ENCODE measurements at places on chromosomes 5 and 9.

GRCh38 chr9:135890190-135891026, 16.9 kb downstream of the CAMSAP1 start:
- DNase-seq = no peak

GRCh38 chr5:150044329-150044681, 42.0 kb downstream of the CSF1R start:
- no peak for DNase-seq

DNA sequence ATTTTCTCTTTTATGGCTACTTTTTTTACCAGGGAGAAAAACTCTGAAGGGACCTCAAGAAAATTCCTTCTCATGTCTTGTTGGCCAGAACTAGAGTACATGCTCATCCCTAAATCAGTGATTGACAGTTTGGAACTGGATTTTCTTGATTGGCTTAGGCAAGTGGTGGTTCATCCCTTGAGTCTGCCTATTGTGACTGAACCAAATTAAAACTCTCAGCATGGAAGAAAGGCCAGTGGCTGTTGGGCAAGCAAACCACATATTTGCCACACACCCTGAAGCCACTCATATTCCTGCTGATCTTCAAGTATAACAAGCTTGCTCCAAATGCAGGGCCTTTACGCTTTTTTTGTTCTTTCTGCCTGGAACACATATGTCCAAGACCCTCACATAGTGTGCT, 7.2 kb upstream of the HOMER1 start:
- DNase-seq = no peak

DNA sequence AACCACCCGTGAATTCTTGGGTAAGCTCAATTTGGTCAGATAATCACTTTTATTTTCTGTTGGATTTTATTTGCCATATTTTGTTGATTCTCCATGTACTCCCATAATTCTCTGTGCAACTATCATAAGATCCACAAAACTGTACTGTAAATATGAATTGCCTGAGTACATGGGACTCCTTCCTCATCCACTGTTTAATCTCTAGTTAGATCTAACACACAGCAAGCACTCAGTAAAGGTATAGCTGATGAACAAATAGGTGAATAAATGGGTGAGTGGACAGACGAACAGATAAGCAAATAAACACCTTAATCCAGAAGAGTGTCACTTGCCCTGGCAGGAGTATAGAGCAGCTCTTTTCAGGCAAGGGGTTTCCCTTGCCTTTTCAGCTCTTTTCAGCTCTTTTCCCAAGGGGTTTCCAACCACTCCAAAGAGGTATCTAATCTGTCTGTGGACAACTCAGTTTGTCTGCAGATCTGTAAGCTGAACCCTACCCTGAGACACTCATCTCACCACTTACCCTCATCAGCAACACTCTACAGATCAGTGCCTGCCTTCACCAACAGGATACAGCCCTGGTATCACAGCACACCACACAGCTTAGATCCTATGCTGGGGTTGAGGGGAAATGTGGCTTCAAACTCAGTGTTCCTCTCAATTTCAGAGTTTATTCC, 51.2 kb downstream of the SIL1 start:
- no peak for DNase-seq

- no peak for DNase-seq
These were observed 11.4 kb upstream of the PTGDS start for GRCh38 chr9:136965771-136966484.

- no peak for DNase-seq
These were observed 24.9 kb downstream of the GSN start for GRCh38 chr9:121292801-121293241.

DNA sequence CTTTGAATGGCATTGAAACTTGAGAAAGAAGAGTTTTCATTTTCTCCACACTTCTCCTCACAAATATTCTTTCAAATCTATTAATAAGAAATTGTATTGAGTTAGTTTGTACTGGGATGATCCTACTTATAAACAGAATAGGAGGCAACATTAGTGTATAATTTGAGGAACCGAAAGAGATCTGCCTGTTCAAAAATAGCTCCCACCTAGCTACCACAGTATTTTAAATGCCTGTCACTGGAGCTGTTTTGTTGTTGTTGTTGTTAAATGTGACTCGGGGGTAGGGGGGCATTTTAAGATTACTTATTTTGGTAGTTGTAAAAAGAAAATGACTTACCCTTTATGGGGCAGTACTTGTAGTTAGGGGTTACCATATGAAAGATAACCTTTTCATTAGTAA, 20.1 kb upstream of the HAPLN1 start:
- DNase-seq = no peak

- DNase-seq = no peak
These were observed 52.9 kb downstream of the CAMK4 start for GRCh38 chr5:111277061-111277460.

GRCh38 chr5:61394078-61394704, 62.1 kb downstream of the ZSWIM6 start:
- DNase-seq = no peak

DNA sequence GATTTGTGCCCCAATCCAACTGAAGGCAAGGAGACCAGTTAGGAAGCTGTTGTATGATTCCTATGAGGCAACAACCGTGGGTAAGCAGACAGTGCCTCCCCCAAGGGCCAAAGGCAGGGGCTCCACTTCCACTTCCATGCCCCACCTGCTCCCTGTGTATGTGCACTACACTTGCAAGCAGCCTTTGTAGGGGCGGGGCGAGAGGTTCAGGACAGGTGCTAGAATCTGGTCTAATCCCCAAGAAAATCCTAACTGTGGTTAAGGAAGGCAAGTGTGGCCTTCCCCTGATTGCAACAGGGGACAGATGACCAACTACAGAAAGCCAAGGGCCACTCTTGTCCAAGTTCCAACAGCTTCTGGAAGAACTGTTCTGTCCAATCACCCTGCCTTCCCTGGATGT, 41.7 kb downstream of the B4GALT1 start:
- DNase-seq = no peak

DNA sequence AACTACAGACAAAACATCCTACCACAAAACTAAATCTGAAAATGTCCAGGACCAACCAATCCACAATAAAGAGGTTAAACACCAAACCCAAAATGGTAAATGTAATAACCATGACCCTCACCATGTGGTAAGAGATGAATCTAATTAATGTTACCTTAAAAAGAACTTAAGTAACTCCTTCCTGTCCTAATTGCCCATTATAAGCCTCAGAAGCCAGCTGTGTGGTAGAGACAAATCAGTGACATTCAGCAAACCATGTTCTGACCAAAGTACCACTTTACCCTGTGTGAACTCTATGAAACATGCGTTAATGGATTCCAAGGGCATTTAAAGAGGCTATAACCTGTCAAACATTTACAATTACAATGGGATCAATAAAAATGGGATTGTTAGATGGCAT, 25.0 kb downstream of the LPAR1 start:
- no peak for DNase-seq

DNA sequence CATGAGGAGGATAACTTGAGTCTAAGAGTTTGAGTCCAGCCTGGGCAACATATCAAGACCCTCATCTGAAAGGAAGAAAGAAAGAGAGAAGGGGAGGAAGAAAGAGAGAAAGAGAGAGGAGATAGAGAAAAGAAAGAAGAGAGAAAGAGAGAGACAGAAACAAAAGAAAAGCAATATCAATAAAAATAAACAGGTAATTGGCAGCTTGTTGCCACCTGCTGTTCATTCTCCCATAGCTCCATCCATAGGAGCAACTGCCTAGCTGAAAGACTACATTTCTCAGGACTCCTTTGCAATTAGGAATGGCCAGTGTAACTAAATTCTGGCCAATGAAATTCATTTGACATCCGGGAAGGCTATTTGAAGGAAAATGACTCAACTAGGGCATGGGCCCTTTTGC, 4.6 kb upstream of the TTC39B start:
- no peak for DNase-seq

- peak; percentile 33 for DNase-seq
These were observed 41.1 kb upstream of the NEK6 start for GRCh38 chr9:124216474-124217176.

GRCh38 chr5:131212471-131213021, 41.8 kb downstream of the LYRM7 start:
- no peak for DNase-seq

DNA sequence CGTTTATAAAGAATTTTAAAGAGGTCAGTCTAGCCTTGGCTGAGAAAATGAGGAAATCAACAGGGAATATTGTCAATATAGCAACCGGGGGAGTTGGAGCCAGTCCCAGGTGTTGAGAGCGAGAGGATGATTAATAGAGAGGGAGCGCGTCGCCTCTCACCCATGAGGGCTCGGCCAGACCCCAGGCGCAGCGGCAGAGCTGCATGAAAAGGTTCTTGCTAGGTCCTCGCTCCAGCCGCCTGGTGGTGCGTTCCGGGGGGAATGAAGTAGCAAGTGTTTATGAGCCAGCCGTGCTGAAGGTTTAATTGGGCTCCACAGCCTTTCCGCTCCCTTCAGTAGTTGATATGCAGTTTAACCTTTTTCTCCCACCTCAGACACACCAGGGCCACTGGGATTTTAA, 167.3 kb upstream of the IRX1 start:
- no peak for DNase-seq

- DNase-seq = no peak
These were observed 372.3 kb upstream of the CDH18 start for GRCh38 chr5:20360263-20360662.

GRCh38 chr9:8859416-8859815, 1059.8 kb upstream of the DMAC1 start:
- no peak for DNase-seq

- no peak for DNase-seq
These were observed 1.1 kb upstream of the MAN2A1 start for GRCh38 chr5:109688630-109688969.

DNA sequence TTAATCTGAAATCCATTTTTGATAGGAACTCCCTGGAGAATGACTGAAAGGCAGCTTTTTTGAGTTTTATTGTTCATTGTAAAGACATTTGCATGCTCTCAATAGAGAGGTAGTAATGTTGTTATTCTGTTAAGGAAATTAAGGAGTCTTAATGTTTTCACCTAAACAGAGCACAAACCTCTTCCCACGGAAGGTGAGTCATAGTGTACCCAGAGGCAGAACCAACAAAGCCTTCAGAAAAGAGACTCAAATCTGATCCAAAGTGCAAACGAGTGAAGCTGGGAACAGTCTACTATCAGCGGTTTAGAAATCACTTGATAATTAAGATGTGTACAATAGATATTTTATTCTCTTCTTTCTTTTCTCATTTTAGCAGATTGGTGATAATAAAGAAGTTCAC, 470.5 kb downstream of the PLK2 start:
- no peak for DNase-seq

GRCh38 chr9:99896119-99896518, 10.3 kb upstream of the STX17 start:
- no peak for DNase-seq

DNA sequence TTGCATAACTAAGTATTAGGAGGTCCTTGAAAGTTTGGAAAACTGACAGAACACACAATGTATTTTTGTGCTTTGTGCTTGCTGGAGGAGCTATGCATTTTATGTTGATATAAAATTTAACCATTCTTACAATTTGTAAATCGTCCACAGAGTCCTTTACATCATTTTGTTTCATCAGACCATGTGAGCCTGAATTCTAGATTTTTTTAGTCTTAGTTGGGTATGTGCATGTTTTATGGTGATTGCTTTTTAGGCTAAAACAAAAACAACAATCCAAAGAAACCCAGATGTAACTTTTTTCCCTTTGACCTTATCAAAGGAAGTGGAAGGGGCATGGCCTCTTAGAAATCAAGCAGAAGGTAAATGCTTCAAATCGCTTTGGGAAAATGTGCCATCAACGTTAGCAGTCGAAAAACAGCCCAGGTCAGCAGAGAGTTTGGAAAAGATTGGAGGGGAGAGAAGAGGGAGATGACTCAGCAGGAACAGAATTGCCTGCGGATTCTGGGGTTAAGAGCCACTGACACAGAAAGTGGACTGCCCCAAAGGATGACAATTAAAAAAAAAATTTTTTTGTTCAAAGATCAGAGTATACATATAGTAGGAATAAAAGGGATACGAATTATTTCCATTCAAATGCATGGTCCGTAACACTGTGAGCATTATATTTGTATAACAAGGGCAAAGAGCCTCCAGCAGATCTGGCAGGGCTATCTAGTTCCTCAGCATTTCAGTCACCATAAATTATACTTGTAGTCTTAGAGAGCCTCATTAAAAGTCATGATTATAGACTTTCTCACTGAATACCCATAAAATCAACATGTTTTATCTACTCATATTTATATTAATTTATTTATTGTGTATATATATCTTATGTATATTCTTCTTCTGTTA, 253.5 kb upstream of the HAPLN1 start:
- DNase-seq = no peak

DNA sequence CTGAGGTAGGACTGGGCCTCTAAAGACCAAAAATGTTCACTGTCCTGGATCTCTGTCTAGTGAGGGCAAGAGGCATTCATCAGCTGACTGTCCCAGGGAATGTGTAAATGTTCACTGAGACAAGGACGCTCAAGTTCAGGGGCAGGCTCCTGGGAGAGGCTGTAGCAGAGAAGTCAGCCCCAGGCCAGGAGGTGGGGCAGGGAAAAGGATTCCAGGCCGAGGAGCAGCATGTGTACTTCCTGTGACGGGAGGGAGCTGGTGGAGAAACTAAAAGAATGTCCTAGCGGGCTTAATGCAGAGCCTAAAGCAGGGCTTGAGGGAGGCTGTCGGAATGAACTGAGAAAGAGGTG, 205.8 kb downstream of the GABBR2 start:
- DNase-seq = no peak

GRCh38 chr5:16693879-16694278, 77.1 kb upstream of the RETREG1 start:
- no peak for DNase-seq

DNA sequence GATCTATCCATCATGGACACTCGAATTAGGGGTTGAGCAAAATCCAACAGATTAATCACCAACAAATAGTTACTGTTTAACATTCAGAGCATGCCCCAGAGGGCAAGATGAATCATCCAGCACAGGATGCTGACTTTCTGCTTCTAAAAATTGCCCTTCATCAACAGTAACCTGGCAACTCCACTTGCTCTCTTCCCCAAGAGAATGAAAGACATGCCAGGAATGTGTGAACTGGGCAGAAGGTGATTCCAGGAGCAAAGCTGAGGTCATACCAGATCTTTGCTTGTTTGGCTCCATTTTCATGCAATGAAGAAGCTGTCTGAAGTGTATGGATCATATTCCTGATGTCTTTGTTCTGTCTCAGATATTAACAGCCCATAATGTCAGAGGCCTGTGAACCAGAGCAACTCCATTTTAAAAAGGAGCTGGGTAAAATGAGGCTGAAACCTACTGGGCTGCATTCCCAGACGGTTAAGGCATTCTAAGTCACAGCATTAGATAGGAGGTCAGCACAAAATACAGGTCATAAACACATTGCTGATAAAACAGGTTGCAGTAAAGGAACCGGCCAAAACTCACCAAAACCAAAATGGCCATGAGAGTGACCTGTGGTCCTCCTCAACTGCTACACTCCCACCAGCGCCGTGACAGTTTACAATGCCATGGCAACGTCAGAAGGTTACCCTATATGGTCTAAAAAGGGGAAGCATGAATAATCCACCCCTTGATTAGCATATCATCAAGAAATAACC, 2.5 kb upstream of the ZNF367 start:
- DNase-seq = no peak

GRCh38 chr9:99835142-99835541, 13.5 kb downstream of the NR4A3 start:
- no peak for DNase-seq

- DNase-seq = no peak
These were observed 202.7 kb downstream of the CD180 start for GRCh38 chr5:66993882-66994281.

- no peak for DNase-seq
These were observed 102.0 kb downstream of the ARHGAP26 start for GRCh38 chr5:142872217-142872616.

Measured in stimulated activated CD4-positive, alpha-beta T cell treated with anti-CD3 and anti-CD28 coated beads, Interleukin-15, amount 100 ng/mL, for 1 hour (primary cell).